ENCODE measurements at places on chromosomes 4 and X.

DNA sequence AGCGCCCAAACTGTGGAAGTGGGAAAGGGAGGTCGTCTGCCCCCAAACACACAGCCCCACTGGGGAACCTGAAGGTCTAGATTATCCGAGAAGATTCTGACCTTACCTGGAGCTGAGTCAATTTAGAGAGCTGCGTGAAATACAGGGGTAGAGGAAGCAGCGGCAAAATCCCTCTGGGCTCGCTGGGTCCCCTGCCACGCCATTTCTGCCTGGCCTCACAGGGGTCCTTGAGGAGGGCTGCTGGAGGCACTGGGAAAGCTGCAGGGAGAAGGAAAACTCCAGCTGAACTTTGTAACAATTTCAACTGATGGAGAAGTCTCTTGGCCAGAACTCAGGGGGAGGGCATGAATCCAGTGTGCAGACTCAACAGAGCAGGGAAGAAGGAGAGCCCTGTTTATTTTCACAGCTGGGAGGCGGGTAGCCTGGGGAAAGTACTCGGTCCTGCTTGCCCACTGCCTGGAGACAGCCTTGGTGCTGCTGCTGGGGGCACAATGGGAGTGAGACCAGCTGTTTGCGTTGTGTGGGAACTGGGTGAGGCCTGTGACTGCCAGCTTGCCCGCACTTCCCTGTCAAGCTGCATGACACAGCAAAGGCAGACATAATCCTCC, 93.2 kb upstream of the MAPK10 start:
- DNase-seq, result peak; percentile 84

DNA sequence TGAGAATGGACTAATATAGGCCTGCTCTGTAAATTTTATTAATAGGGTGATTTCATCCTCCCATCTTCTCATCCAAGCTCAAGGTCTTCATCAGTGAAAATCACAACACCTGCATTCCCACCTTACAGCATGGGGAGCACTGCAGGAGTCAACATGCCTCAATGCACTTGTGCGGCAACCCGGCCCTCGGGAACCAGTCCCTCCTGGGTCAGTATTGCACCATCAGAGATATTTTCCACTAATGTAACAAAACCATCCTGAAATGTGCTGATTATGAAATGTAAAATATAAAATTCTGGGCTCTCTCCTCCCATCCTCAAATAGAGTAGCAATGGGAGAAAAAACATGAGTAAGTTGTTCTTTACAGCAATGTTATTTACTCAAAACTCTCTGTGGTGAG, 13.0 kb downstream of the USP46 start:
- no peak for DNase-seq

- no peak for DNase-seq
These were observed 294.9 kb upstream of the ZCCHC13 start for GRCh38 chrX:74009041-74009440.

DNA sequence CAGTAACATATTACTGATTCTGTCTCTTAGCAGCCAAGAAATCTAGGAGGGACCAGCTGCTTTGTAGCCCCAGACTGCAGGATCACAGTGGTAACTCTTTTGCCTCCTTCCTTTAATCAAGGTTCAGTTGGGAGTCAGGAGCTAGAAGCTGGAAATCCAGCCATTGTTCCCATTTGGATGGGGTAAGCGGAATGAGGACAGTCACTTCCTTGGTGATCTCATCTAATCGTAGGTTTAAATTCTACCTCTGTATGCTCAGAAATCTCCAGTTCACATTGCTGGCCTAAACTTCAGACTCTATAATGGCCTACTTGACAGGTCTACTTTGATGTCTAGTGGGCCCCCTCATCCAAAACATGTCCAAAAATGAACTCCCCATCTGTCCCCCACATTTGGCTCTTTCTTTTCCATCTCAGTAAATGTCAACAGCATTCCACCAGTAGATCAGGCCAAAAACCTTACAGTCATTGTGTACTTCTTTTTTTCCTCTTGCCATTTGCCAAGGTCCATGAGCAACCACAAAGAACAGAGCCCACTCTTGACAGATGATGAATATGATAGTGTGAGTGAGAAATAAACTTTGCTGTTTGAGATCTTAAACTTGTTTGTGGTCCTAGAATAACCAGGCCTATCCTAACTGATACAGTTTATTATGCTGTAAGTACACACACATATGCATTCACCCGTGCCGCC, 40.1 kb downstream of the WWC2 start:
- DNase-seq, result no peak

DNA sequence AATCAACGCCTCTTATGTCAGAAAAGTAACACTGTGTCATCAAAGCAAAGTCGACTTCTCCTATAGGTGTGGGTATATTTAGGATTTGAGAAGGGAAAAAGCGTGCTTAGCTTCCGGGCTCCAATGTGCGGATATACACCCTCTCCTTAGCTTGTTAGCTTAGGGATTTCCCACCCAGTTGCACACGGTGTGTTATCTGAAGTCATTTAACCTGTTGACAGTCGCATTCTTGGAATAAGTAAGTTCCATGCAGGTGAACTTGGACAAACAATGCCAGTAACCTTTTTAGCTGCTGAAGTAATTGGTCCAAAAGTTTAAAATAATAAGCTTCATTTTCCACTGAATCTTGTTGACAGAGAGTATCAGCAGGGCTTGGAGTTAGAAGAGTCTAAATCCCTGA, 113.7 kb downstream of the SHROOM3 start:
- no peak for DNase-seq

DNA sequence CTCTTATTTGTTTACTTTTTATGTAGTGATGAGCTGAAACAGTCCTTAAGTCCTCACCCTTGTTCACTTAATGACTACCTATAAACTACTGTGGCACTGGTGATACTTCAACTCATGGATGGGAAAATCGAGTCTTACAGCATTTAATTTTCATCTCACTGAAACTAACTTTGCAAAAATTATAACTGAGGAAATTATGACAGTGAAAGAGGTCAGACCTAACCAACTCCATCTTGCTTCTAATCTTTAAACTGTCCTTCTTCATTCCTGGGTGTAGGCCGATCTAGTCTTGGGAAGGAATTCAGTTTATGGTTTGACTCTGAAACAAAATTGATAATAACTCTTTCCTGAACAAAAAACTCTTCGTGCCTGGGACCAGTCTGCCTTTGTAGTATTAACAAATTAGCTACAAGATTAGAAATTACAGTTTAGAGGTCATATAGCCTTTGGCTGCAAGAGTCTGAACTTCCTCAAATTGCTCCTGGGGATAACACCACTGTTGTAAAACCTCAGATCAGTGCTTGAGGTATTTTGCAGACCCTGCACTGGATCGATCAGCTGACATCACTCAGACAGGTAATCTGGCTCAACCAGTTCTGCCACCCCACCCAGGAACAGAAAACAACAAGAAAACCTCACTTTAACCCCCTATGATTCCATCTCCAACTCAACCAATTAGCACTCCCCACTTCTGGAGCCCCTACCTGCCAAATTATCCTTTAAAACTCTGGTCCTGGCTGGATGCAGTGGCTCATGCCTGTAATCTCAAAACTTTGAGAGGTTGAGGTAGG, 995.7 kb upstream of the PRKX start:
- DNase-seq, result no peak

DNA sequence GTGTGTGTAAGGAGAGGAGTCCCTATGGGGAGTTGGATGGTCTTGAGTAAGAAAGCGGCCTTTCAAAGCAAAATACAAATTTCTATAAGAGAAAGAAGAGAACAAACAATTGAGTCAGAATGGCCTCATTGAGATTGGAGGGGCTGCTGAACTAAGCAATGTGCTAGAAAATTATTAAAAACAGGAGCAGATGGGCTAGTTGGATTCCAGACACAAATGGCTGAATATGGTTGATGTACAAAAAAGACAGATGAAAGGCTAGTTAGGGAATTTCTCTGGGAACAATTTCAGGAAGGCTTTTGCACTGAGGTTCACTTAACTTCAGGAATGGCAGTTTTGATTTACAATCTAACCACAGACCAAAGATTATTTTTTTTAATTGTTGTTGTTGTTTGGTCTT, 1806.8 kb upstream of the TENM3 start:
- DNase-seq, result no peak

DNA sequence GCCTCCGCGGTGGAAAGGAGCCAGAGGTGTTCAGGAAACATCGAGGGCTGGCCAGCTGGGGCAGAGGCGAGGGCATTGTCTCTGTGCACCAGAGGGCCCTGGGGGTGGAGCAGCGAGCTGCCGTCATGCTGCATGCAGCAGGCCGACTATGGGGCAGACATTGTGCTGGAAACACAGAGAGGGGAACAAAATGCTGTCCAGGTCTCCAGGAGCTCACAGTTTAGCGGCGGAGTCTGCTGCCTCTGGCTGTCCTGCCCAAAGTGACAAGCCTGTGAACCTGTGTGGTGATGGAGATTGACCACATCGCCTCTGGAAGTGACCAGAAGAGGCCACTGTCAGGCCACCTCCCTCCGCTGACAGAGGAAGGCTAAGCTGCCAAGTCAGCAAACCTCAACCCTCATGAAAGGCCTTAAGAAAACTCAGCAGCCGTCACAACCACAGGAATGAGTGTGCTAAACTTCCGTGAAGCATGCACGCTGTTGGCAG, 20.1 kb upstream of the SASH3 start:
- no peak for DNase-seq

GRCh38 chr4:168710353-168710946, 213.6 kb downstream of the PALLD start:
- no peak for DNase-seq

DNA sequence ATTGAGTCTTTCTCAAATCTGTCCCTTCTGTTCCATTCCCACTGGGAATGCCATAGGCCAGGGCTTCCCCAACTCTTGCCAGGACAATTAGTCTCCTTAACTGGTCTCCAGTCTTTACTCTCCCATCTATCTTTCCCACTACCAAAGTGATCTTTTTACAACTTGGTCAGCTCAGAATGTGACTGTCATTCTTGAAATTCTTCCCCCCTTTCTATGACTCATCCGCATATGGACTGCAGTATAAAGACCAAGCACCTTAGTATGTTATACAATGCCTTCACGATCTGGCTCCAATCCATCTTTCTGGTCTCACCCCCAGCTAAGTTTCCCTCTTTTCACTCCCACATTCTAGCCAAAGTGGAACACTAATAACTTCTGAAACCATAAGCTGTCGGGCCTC, 383.8 kb downstream of the OPHN1 start:
- no peak for DNase-seq

GRCh38 chrX:35150052-35150451, 207.5 kb downstream of the FAM47B start:
- DNase-seq, result no peak

- DNase-seq, result no peak
These were observed 192.1 kb downstream of the IDS start for GRCh38 chrX:149312988-149313387.

DNA sequence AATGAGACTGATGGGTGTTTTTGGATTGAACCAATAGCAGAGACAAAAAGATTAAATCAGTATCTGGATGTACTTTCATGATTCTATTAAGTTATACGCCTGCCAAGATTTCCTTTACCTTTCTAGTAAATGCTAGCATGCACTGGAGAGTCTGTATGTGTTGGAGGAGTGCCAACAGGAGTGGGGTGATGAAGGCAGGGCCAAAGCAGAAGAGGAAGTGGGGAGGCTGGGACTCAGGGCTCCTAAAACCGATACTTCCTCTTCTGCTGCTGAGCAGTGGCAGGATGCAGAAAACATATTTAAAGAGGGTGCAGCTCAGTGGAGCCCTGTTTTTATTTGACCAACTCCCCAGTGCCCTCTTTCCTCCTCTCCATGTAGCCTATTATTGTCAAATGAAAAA, 5.6 kb downstream of the CYSLTR1 start:
- DNase-seq, result no peak

- no peak for DNase-seq
These were observed 371.6 kb downstream of the DMD start for GRCh38 chrX:32839781-32840180.

DNA sequence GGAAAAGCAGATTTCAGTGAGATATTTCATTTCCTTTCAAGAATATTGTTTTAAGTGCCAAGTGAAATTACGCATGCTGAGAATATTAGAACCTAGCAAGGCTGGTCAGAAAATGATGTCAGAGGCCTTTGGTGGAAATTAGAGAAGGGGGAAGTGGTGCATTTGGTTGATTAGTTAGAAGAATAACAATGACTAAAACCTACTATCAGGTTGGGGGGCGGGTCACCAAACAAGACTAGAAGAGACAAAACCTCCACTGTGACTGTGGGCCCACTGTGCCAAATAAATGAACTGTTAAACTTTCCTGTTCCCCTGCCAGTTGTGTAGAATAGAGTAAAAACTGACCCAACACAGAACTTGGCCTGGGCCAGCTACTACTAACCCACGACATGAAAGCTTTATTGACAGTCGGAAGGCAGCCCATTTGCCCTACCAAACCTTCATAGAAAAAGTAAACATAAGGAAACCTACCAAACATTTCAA, 2.9 kb downstream of the RAPGEF2 start:
- DNase-seq, result no peak

DNA sequence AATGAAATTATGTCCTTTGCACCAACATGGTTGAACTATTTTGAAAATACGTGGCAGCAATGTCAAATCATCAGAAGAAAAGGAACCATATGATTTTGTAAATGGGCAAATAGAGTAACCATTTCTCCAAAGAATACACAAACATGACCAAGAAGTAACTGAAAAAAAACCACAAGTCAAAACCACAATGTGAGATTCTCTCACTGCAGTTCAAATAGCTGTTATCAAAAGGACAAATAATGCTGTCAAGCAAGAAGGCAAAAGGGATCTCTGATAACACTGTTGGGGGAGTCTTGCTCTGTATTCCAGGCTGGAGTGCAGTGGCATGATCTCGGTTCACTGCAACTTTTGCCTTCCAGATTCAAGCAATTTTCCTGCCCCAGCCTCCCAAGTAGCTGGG, 280.8 kb upstream of the ZCCHC13 start:
- no peak for DNase-seq

DNA sequence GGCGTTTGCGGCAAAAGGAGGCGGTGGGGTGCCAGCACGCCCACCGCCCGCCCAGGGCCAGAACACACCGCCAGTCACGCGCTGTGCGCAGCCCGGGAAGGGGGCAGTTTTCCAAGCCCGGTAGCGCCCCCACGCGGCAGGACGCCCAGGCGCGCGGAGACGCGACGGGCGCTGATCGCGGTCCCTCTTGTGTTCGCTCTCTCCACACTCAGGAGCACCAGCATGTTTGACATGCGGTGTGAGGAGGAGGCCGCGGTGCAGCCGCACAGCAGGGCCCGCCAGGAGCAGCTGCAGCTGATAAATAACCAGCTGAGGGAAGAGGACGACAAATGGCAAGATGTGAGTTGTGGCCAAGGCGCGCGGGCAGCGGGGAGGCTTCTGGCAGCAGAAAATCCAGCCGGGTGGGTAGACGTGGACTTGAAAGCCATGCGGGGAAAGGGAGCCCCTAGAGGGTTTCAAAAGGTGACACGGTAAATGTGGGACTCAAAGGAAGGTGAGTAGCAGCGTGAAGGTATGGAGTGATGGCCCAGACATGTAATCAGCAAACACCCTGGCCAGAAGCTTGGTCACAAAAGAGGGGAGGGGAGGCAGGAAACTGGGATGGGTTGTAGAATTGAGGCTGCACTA, 104.1 kb downstream of the PHOX2B start:
- peak; percentile 88 for DNase-seq

DNA sequence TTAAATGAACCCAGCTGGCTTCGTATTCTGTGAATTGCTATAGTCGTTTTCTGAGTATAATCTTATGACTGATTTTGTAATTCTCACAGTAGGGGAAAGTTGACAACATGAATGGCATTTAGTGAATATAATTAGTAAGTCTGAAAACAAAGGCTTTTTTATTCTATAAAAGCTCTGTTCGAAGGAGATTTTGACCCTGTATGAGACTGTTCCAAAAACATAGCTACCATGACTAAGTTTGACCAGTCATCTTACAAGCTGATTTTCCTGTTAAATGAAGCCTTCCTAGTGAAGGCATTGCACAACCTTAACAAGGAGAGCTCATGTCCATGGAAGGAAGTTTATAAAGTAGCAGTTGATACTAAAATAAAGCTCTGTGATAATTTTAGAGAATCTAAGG, 242.3 kb downstream of the RPA4 start:
- DNase-seq, result no peak

GRCh38 chrX:43969504-43970501, 3.4 kb downstream of the NDP start:
- DNase-seq, result no peak
